Activated CD8-positive, alpha-beta memory T cell treated with anti-CD3 and anti-CD28 coated beads for 1 hour (primary cell): ENCODE measurements at places on chromosomes 12 and 14.

- no peak for DNase-seq
Measured at GRCh38 chr14:67502867-67503266, 14.3 kb upstream of the TMEM229B start.

GRCh38 chr12:22626406-22626805, 1.4 kb downstream of the ETNK1 start:
- DNase-seq, result no peak

GRCh38 chr12:86727160-86727559, 471.0 kb upstream of the MGAT4C start:
- DNase-seq, result no peak

GRCh38 chr12:6834254-6834653, 6.0 kb downstream of the P3H3 start:
- no peak for DNase-seq

GRCh38 chr14:82055515-82056115, 522.0 kb upstream of the SEL1L start:
- DNase-seq, result no peak

DNA sequence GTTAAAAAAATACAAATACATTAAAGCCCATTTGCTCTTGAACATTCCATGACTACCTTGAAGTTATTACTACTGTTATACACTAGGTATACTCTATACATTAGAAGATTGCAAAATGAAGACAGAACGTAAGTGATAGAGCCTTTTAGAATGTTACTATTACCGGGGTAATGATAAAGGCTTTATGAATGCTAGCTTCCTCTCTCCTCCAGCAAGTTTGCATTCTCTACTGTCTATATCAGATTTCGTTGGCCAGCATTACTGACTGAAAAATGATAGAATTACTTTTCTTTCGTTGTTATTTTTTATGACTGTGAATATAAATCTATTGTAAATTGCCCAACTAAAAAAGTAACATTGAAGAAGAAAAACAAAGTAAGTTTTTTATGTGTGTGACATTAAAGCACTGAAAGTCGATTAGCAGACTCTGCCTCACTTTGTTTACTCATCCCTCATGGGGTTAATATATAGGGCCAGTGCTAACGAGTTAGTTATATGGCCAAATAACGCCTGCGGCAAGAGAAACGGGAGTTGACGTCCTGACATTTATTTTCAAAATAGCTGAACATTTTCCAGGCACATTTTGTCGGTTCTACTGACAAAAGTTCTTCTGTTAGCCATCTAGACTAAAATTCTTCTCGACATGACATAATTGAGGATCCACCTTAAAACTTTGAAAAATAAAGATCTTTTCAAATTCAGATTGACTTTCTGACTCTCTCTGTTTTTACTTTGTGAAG, 163.8 kb upstream of the KITLG start:
- no peak for DNase-seq

DNA sequence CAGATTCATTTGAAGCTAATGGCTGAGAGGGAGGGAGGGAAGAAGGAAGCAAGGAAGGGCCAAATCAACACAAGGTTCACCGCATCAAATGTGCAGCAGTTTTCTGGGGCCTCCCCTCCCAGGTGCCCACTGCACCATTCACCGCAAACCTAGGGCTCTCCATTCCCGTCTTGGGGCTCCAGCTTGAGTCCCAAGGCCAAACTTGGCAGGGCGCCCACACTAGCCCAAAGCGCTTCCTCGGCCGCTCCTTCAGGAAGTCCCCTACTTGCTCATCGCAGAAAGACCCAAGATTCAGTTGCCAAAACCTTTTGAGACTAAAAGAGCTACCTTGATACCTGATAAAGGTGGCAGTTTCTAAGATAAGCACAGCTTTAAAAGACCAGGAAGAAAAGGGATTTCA, 140.5 kb upstream of the FKBP4 start:
- DNase-seq, result no peak

GRCh38 chr12:114920771-114921554, 237.0 kb upstream of the TBX3 start:
- DNase-seq, result no peak

DNA sequence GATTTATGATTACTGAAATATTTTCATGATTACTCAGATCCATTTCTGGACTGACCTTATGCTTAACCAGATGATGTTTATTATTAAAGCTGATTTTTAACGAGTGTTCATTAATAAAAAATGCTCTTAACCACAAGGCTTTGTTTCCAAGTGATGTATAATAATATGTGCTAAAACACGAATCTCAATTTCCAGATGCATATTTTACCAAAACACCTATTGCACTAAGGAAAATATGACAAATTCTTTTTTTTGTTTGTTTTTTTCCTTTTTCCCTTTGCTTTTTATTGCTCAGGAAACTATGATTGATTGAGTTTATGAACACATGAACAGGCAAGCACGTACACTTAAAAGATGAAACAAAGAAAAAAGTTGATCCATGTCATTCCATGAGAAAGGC, 16.9 kb upstream of the DUSP6 start:
- DNase-seq, result no peak

DNA sequence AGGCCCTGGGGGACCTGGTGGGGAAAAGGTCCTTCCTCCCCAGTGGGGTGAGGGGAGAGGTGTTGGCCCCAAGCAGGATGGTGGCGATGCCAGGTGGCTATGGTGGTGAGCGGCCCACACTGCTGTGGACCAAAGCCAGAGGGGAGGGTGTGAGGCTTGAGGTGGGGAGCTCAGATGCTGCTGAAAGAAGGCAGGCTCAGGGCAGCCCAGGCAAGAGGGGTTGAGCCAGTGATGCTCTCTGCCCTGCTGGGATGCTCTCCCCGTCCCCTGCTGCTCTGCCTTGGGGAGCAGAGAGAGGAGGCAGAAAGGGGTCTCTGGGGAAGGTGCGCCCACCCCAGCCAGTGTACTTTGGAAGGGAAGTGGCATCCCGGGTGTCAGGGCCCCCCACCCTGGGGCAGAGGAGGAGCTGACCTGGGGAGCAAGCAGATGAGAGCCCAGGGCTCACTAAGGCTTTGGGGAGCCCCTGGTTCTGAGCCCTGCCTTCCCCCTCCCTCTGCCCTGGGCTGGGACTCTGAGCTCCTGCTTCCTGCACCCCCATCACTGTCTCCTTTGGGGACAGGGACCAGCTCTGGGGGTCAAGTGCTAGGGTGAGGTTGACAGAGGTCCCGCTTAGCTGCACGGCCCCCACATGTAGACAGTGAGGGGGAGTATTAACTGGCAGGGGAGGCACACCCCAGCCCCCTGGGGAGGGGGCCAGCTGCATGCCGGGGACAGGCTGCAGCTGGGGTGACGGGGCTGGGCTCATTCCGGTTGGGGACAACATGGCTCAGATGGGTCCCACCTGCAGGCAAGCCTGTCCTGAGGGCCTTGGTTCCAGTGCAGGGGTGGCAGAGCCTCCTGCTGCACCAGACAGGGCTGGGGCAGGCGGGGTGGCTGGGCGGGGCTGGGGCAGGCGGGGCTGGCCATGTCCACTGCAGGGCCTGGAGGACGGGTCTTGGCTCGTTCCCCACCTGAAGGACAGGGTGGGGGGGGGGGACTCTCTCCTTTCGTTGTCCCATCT, 124.4 kb downstream of the KIF26A start:
- DNase-seq, result no peak

DNA sequence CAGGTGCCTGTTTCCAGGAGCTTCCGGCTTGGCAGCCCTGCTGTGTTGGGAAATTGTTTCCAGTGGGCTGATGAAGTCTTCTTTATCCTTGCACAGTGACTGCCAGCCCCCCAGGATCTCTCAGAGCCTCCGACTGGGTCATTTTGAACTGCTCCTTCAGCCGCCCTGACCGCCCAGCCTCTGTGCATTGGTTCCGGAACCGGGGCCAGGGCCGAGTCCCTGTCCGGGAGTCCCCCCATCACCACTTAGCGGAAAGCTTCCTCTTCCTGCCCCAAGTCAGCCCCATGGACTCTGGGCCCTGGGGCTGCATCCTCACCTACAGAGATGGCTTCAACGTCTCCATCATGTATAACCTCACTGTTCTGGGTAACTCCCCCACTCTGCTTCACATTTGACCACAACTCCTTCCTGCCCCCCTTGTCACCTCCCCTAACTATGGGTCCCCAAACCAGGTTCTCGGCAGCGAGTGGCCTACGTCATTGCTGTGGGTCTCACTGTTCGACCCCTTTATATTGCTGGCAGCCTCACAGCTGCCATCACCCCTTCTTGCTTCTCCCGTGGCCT, 2.3 kb downstream of the LAG3 start:
- DNase-seq, result no peak

GRCh38 chr14:33026850-33027430, 88.3 kb downstream of the NPAS3 start:
- no peak for DNase-seq

GRCh38 chr12:96658075-96658474, 168.7 kb downstream of the CFAP54 start:
- no peak for DNase-seq
